OCI-M1 (cell line): ENCODE measurements at places on chromosomes 12 and 14.
A peak's percentile ranks its signal among the peaks of the same experiment; 100 is the strongest.

- no peak for DNase-seq
These were observed 11.0 kb downstream of the TESPA1 start for GRCh38 chr12:54973556-54973955.

- peak; percentile 40 for DNase-seq
These were observed 148.0 kb upstream of the PDE3A start for GRCh38 chr12:20220339-20220738.

GRCh38 chr12:51345681-51346080 is 798 bp downstream of the CELA1 start:
- no peak for DNase-seq

DNA sequence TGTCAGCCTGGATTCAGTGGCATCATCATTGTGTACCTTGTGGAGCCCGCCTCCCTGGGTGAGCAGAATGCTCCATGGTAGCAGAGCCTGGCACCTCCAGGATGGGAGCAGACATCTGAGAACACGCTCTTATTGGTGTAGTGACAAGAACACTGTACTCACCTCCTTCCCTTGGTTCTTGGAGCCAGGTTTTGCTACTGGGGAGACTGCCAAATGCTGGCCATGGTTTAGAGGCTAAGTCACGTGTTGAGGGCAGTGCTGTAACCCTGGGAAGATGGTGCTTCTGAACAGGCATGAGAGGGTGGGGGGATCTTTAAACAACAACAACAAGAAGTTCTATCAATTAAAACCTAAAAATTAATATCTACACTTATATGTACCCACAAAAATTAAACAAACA is 47.6 kb upstream of the ASPG start:
- no peak for DNase-seq

GRCh38 chr12:70796989-70797388 is 123.5 kb downstream of the PTPRR start:
- no peak for DNase-seq

- no peak for DNase-seq
These were observed 219.3 kb downstream of the RMST start for GRCh38 chr12:97681612-97682504.

GRCh38 chr12:15997910-15998309 is 86.8 kb downstream of the DERA start:
- no peak for DNase-seq

- no peak for DNase-seq
These were observed 30.7 kb downstream of the SNRNP35 start for GRCh38 chr12:123488539-123489230.

GRCh38 chr12:57539-57938 is 9.0 kb upstream of the IQSEC3 start:
- DNase-seq: no peak

- no peak for DNase-seq
These were observed 2.1 kb upstream of the AKAP5 start for GRCh38 chr14:64463195-64463594.

GRCh38 chr14:54338696-54339317 is 58.0 kb upstream of the CDKN3 start:
- peak; percentile 29 for DNase-seq

GRCh38 chr14:89040080-89040459 is 215.6 kb downstream of the TTC8 start:
- no peak for DNase-seq

- no peak for DNase-seq
These were observed 234.9 kb downstream of the FLRT2 start for GRCh38 chr14:85764822-85765221.

- no peak for DNase-seq
These were observed 101.0 kb downstream of the KLRB1 start for GRCh38 chr12:9506746-9507145.

DNA sequence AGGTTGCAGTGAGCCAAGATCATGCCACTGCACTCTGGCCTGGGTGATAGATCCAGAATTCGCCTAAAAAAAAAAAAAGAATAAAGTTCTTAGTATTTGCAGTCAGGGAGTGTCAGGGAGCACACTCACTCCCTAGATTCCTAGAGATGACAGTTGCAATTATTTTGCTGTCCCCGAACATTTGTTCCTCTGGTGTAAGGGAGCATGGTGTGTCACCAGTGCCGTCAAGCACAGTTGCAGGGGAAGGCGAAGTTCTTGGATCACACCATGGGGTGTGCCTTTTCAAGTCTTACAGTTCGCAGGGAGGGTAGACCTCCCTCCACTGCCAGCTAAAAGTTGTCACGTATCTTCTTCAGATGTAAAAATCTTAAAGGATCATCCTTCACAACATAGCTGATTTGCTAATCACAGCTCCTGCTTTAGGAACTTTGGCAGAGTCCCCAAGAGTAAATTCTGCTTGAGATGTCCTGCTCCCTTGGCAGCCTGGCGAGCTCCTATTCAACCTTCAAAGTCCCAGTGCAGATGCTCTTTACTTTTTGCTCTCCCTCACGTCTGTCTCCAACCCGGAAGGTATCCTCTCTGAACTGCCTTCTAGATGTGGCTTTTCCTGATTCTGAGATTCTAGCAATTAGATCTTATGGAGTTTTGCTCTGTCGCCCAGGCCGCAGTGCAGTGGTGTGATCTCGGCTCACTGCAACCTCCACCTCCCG is 11.3 kb downstream of the ACACB start:
- DNase-seq: no peak
